ENCODE measurements at places on chromosomes 5 and 9.

DNA sequence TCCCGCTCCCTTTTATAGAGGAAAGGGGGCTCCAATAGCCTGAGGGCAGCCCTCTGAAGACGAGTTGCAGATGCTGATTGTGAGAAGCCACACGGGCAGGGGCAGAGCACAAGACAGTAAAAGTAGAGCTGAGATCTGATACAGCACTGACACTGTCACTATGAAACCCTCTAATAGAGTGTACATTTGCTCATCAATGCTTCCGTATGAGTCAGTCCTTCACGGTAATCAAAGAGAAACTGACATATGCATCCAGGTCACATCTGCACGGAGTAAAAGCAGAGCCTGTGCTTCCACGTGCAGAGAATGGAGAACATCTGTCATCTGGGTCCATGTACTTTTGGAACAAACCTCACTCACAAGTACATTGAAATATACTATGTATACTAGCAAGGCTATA, 60.6 kb upstream of the TMEM215 start:
- no peak for DNase-seq

DNA sequence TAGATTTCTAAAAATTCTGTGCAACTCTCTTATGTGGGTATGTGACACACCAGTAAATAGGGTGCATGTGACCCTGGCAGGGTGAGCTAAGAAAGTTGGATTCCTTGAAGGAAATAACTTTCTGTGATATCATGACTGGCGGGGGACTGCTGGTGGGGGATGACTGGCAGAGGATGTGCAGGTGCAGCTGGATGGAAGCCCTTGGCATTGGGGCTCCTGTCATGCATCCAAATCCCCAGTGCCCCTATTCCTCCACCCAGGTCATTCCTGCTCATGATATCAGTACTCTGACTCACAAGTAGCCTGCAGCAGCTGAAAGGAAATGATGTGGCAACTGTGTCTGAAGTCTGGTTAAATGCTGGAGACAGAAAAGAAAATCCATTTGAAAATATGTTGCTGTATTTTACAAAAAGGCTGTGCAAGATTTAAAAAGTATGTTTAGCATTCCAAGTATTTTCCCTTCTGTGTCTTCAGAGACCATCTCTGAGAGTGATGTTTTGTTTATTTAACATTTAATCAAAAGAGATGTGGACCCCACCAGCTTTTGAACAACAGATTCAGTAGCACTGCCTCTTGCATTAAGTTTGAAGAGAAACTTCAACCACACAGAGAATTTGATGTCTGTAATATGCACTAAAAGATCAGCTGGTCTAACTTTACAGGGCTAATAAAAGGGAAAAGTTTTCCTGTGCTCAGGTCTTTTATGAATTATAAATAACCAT, 17.9 kb upstream of the ZSWIM6 start:
- DNase-seq = peak; percentile 66

DNA sequence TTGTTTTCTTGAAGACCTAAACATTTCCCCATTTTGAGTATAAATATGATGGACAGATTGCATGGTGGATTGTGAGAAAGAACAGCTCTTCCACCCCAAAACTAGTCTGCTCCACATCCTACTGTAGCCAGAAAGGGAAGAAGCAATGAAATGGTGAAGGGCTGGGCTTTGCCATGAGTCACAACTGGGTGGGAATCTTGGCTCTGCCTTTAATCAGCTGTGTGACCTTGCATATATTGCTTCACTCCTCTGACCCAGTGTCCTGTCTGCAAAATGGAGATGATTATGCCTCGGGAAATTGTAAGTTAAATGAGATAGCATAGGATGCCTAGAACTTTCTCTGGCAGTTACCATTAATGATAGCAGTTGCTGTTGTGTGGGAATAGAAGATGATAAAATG, 101.9 kb downstream of the PDE8B start:
- no peak for DNase-seq

DNA sequence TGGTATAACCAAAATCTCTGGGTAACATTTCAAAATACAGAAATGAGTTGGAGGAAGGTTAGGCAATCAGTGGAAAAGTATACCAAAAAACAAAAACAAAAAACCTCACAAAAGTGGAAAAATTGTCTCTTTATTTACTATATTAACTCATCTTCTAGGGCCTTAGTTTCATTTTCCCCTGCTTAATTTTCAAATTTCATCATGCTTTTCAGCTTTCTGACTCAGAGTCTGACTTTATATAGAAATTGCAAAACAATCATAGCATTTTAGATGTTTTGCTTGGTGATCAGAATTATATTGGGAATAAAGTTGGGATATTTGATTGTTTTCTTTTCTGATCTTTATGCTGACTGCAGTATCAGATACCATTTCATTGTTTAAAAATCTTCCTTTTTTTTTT, 257.0 kb upstream of the PRR16 start:
- no peak for DNase-seq

DNA sequence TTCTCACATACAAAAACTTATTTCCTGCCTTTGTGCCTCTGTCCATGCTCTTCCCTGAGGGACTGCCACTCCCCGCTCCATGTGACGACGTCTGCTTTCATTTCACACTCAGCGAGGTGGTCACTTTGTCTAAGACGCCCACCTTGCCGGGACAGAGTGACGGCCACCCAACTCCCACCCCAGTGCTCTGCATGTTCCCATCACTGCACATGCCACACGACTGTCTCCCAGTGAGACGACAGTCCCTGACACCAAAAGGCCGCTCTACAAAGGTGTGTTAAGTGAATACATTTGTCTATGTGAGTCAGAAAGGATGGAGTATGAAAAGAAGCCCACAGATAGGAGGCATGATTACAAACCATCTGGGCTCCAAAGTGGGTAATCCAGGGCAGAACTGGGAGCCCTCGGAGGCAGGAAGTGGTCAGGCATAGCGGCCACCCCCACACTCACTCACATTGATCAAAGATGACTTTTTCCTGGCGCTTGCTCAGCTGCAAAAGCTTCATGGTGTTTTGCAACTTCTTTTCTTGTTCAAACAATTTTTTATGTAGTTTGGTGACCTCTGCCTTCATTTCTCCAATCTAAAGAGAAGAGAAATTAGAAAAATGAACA, 185.8 kb downstream of the CDK5RAP2 start:
- no peak for DNase-seq

DNA sequence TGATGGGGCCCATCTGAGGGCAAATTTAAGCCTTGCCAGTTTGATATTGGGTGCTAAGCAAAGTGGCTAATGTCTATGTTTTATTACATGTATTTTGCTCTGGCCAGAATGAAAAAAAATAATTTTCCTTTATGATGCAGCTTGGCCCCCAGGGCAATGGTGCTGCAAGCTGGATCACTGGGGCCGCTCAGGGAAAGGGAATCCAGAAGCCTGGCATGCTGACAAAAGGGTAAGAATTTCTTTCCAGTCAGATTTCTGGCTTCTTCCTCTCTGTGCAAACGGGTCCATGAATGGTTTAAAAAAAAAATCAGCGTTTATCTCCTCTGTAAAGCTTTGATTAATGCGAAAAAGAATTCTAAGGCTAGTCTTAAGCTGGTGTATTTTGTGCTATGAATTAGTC, 138.4 kb downstream of the MAPKAP1 start:
- peak; percentile 58 for DNase-seq

DNA sequence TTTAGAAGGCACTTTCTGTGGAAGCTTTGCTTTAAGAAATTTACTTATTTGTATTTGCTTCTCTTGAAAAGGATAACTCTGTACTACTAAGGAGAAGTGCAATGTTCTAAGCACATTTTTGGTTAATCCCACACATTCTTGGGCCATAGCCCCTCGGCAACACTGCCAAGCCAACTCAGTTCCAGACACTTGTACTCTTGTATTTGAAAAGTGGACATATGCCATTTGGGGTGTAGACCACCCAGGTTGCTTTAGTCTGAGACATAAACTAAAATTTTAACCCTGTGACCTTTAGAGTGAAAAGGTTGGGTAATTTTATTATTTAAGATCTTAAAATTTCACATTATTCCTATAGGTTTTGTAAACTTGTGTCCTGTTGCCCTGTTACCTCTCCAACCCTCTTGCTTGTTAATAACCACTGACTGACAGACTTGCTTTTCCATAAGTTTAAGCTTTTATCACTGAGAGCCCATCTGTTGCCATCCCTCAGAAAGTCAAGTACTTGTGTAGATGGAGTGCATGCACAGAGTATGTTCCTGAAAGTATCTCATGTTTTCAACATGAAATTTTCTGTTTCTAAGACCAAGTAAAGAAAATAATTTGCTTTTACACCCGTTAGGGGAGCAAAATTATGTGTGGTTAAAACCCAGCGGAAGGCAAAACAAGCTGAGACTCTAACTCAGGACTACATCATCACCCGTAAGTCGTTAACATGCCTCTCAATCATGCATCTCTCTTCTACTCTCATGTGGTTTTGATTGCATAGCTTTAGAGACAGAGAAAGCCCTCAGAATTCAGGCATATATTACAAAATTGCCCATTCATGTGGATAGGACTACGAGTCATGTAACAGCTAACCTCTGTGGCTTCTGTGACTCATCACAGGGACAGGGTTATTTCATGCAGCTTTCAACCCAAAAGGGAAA, 117.3 kb downstream of the GDNF start:
- DNase-seq = no peak

DNA sequence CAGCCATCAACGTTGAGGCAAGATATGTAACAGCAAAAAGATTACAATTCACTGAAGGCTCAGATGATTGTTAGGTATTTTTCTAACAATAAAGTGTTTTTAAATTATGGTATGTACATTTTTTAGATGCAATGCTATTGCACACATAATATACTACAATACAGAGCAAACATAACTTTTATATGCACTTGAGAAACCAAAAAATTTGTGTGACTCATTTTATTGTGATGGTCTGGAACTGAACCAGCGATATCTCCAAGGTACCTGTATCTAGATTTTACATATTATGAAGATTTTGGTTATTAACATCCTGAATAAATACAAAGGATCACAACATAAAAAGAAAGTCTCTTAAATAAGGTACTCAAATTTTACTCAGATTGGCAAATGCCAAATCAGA, 41.3 kb downstream of the TBCA start:
- no peak for DNase-seq

- DNase-seq = peak; percentile 57
These were observed 15.4 kb downstream of the TRAF2 start for GRCh38 chr9:136901516-136902258.

- no peak for DNase-seq
These were observed 262.1 kb downstream of the FANCC start for GRCh38 chr9:95055334-95055850.

DNA sequence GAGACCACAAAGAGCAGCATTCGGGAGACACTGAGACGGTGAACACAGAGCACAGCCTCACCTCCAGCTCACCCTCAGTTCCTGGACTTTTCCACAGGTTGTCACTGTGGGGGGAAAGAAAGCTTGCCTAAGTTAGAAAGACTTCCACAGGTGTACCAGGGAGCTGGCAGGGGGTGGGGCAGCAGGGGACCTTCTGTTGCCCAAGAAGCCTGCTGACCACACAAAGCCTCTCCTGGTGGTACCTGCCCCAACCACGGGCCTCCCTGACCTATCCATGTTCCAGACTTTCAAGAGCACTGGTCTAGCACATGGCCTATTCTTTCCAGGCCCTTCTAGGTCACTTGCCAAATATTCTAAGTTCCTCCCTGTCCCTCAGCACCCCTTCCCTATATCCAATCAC, 550.8 kb downstream of the BNC2 start:
- DNase-seq = no peak

DNA sequence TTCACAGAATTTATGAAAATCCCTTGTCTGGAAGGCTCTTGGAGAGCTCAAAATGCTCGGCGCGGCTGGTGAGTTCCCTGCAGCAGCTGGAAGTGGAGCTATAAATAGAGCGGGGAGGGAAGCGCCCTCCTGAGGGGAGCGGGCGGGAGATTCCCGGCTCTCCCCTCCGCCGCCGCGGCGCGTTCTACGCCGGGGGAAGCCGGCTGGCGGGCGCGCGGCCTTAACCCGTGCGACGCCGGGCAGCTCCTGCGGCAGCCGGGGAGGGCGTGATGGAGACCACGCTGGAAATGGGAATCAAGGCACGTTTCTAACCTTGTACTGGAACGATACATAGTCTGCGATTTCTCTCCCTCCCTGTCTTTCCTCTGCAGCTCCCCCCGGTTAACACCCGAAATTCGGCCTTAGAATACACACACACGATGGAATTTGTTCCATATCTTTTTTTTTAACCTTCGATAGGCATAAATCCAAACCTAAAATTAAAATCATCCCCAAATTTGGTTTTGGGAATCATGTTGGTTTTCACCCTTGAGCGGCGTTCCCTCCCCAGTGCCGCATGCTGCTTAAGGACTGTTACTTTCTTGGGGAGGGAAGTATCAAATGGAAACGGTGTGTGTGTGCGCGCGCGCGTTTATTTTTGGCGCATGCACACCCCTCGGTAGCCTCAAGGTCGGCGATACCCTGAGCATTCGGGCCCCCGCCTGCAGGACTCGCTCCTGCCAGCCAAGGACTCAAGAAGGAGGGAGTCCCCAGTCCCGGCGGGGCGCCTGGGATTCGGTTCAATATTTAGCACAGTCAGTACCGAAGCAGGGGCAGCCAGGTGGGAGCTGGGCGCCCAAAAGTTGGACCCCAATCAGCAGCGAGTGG, 306.3 kb upstream of the KCNN2 start:
- DNase-seq = peak; percentile 46

GRCh38 chr5:43065387-43065947, 25.3 kb upstream of the ANXA2R start:
- DNase-seq = no peak

GRCh38 chr5:144307736-144308135, 137.1 kb downstream of the KCTD16 start:
- peak; percentile 47 for DNase-seq

DNA sequence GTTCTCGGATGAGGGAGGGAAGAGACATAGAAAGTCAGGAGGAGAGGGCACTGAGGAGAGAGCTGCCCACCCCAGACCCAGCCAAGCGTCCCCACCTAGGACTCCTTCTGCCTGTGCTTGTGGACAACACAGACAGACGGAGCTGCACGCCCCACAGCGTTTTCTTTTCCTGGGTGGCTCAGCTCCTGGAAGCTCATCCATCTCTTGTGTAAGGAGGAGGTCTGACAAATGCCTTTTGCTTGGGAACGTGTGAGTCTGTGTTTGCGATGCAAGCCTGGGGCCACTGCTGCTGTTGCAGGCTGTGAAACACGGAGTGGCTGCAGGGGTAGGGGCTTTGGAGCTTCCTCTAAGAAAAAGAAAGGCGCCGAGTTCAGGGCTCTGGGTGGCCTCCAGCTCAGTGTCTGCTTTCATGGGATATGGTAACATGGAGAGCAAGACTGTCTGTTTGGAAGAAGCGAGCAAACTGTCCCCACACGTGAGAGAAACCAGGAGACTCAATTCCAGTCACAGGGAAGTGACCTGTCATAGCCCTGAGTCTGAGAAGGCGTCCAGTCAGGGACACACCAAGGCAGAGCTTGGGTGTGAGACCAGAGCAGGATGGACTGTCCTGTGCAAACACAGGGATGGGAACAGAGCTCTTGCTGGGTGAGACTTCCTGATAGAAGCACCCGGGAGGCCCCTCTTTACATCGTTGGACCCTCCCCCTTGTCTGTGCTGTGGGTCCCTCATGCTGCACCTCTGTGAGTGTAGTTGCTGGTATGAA, 42.7 kb downstream of the GADD45G start:
- DNase-seq = no peak

GRCh38 chr9:111195766-111196165, 134.3 kb downstream of the OR2K2 start:
- DNase-seq = no peak

- DNase-seq = peak; percentile 50
These were observed 503 bp downstream of the SEMA4D start for GRCh38 chr9:89497257-89497963.

GRCh38 chr9:114433720-114434255, 46.0 kb upstream of the AKNA start:
- DNase-seq = no peak

All from stomach (tissue), 19 donors.